ENCODE measurements at places on chromosomes 1 and 21.

- DNase-seq: no peak
Measured at GRCh38 chr1:236302941-236303340, 21.2 kb upstream of the ERO1B start.

- no peak for DNase-seq
Measured at GRCh38 chr1:209899948-209900347, 38.1 kb upstream of the SYT14 start.

DNA sequence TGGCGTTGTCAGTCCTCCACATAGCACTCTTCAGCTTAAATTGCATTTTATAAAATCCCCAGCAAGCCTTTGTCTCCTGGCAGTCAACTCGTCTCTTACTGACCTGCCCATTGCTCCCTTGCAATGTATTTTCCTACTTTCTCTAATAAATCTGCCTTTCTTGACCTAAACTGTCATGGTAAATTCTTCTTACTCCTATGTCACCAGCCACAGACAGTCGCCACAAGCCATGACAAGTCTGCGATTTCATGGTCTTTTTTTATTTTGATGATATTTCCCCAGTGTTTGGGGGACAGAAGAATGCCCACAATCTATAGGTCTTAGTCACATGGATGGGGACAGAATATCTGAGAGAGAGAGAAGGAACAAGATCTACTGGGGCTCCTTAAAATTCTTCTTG lies 8.4 kb downstream of the IFNAR2 start:
- DNase-seq: no peak

DNA sequence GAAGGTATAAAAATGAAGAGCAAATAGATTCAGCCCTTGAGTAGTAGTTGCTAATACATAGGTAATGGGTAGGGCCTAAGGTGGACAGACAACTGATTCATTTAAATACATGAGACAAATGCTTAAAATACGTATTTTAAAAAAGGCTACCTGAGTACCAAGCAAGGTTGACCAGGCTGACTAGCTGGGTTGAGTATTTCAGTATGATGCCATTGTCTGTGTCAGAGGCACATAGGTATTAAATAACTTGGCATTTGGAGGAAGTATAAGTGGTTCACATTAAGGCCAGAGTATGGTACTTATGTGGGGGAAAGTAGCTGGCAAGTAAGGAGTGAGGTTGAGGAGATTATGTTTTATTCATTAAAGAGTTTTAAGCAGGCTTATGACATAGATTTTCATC lies 19.4 kb downstream of the NEK7 start:
- no peak for DNase-seq

DNA sequence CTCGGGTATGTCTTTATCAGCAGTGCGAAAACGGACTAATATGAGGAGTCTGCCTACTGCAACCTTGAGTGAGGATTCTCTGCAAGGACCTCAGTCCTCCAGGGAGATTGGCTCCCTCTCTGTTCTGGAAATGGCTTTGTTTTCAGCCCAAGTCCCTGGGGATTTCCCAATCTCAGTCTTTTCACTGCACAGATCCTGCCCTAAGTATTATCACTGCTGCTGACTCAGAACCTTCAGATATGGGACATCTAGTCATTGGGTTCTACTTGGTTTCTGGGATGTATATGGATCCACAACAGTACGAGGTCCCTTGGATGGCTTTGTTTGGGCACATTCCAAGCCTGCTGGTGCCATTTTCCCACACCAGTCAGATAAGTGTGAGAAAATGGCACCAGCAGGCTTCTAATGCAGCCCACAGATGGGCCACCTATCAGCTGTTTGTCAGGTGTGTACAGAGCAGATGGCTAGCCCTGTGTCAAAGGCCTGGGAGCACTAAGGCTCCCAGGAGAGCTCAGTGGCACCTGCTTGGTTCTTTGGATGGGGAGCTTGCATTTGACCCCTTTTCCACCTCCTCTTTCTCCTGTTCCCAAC lies 27.4 kb downstream of the ELF3 start:
- DNase-seq: no peak

GRCh38 chr1:24266398-24266941 lies 52.7 kb upstream of the GRHL3 start:
- no peak for DNase-seq

GRCh38 chr1:212622467-212622866 lies 13.9 kb downstream of the ATF3 start:
- no peak for DNase-seq

- DNase-seq: no peak
Measured at GRCh38 chr1:202270871-202271326, 70.8 kb downstream of the UBE2T start.

- no peak for DNase-seq
Measured at GRCh38 chr1:18320051-18320450, 160.7 kb upstream of the KLHDC7A start.

GRCh38 chr21:27519361-27519760 lies 552.5 kb upstream of the ADAMTS5 start:
- no peak for DNase-seq

- DNase-seq: no peak
Measured at GRCh38 chr1:12078575-12078937, 15.5 kb downstream of the TNFRSF8 start.

GRCh38 chr1:204871405-204872037 lies 859 bp downstream of the NFASC start:
- no peak for DNase-seq

DNA sequence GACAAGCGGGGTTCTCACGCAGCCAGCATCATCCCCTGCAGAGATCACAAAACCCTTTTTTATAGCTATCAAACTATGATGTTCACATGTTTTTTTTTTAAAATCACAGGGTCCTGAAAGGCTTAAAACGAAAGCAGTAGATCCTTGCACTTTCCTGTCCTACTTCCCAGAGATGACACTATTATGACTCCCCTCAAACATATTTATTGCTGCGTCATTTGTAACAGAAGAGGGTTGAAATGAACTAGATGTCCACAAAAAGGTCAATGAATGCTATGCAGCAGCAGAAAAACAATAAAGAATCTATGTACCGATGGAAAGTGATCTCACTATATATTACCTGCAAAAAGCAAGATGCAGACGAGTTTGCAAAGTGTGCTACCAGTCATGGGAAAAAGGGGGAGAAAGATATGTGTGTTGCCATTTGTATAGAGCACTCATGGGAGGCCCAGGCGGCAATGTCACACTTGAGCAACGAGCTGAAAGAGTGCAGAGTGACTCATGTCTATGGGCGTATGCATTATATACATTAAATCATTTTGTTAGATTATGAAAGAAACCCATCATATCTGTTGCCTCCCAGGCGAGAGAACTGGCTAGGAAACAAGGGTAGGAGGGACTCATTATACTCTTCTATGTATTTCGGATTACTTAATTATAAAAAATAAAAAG lies 68.9 kb upstream of the PARP1 start:
- no peak for DNase-seq

DNA sequence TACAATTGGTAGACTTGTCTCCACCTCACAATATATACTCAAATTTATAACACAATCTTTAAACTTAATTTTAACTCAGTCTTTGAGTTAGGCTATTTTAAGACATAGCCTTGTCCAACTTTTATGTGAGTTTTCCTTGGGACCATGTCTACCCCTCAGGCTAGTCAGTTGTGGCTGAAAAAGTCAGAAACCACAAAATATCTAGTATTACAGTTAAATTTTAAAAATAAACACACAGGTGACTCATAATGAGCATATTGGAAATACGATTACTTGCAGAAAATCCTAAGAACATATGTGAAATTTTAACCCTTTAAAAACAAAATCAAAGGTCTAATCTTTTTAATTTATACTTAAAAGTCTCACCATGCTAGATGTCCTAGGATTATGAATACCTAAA lies 4.8 kb upstream of the ASB17 start:
- DNase-seq: no peak

- DNase-seq: no peak
Measured at GRCh38 chr1:222709700-222710153, 2.6 kb downstream of the AIDA start.

GRCh38 chr1:21346365-21347071 lies 56.3 kb upstream of the ECE1 start:
- no peak for DNase-seq

DNA sequence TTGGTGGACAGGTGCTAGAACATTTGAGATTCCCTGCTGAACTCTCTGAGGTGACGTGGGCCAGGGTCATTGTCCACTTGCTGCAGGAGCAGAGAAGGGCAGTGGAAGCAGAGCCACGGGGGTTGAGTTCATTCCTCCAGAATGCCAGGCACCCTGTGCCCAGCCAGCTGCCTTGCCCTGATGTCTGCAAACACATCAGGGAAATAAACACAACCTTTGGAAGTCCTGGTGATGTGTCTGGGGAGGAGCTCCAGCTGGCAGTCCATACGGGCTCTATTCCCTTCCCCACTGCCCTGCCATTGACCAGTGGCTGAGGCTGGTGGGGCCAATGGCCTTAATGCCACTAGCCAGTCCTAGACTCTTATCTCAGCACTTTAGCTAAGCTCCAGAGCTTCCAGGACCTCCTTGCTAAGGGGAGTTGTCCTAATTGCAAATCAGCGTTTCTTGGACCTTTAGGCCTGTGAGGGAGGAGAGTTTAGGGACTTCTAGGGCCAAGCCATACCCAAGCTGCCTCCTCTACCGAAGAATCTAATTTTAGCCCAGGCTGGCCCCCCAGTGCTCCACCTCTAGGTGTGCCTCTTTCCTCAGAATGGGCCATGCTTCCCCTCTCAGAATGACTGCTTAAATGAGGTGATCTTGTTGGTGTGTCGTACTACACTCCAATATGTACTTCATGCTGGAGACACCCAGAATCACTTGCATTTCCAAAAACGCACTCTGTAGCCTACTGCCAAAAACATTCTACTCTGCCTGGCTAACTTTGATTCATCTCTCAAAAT lies 25.9 kb upstream of the MFSD2A start:
- DNase-seq: no peak

DNA sequence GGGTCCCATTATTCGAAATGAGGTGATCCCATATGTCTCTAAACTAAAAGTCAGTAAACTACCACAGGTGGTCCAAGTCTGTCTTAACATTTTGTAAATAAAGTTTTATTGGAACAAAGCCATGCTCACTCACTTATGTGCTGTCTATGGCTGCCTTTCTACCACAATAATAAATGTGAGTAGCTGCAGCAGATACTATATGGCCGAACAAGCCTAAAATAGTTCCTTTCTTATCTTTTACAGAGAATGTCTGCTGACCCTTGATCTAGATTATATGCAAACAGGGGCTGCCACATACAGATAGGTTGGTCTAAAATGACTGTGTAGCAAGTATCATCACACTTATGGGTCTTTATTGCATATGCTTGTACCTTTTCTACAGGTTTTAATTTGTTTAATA lies 140.0 kb downstream of the VAV3 start:
- DNase-seq: no peak

- no peak for DNase-seq
Measured at GRCh38 chr1:157176016-157176415, 37.8 kb upstream of the ETV3 start.

DNA sequence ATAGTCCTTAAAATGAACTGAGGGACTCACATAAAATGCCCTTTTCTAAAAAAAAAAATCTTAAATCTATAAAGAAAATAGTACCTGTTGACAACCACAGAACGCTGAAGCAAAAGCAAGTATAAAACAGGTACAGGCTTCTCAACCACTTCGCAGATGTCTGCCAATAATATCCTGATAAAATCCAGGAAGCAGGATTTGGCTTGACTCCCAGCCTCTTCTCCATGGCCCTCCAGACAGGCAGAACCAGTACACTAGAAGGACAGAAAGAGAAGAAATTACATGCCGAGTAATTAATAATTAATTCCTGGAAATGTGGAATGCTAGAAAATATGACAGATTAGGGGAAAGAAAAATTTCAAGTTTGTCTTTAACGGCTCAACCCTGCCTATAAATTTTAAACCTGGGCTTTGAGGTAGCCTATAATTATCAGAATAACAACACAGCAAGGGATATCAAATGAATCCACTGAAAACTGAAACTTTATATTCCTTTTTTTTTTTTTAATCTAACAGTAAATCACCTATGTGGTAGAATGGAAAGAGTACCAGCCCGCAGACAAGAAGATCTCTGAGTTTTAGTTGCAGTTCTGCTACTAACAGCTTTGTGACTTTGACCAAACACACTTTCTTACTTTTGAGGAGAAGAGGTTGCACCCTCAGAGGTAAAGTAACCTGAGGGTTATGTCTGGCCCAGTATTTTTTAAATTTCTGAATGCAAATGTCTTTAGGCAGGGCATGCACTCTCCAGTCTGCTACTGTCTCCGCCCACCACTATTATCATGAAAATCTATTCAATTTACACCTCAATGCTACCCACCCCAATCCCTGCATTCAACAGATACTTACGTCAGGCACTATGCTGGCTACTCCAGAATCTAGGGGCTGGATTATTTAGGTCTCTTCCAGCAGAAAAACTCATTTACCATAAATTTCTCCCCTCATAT lies 2.7 kb downstream of the KIAA0319L start:
- no peak for DNase-seq

GRCh38 chr1:110631836-110632620 lies 25.9 kb upstream of the KCNA2 start:
- DNase-seq: no peak

DNA sequence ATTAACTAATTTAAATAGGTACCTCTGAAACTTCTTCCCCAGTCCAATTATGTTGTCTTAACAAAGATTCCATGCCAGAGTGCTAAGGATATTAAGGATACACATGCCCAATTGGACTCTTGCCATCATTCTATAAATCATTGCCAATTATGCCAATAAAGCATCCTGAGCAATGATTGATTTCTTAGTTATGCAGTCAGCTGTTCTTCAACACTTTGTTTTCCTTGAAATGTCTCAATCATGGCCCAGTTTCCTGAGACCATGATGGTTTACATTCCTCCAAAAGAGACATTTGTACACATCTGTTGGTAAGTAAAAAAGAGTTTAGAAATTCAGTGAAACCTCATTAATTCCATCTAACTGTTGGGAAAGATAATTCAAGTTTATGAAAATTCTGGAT lies 180.4 kb upstream of the PKN2 start:
- no peak for DNase-seq

GRCh38 chr1:25804244-25804963 lies 4.4 kb downstream of the SELENON start:
- no peak for DNase-seq

- DNase-seq: no peak
Measured at GRCh38 chr1:31861346-31861745, 45.5 kb upstream of the SPOCD1 start.

DNA sequence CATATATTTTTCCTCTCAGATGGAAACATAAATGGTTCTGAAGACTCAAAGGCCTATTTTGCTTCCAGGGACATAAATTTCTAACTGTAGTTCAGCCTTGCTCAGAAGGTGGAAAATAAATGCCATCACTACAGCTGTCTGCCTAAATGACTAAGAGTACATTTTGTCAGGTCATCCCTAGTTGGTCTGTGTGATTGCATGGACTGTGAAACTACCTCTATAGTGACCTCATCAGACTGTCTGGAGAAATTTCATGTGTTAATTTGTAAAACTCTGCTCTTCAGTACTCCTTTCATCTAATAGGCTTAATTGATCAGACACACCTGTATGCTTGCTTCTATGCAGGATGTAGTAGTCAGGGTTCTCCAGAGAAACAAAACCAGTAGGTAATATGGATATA lies 886.9 kb downstream of the AMY1C start:
- DNase-seq: no peak

GRCh38 chr1:203888807-203889251 lies 27.4 kb downstream of the SNRPE start:
- no peak for DNase-seq

Measured in stimulated activated CD8-positive, alpha-beta memory T cell treated with anti-CD3 and anti-CD28 coated beads, Interleukin-7, amount 100 ng/mL, for 1 hour (primary cell).